Activated T-cell treated with anti-CD3 and anti-CD28 coated beads for 4 hours (primary cell): ENCODE measurements at places on chromosomes 13 and 19.

DNA sequence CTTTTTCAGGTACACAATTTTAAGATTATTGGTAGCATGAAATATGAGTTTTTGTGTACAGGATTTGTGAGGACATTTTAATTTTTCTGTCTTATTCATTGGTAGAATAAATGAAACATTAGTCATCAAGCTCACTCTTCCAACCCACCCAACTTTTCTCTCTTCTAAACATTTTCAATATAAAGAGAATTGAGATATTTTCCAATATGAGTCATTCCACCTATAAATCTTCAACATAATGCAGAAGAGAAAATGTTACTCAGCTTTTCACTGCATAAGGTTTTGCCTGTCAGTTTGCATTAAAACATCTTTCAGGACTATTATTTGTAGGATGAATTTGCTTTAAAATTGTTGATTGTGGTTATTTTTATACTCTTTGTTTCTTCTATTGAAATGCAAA is 330.7 kb downstream of the PCDH20 start:
- DNase-seq, result no peak

- DNase-seq, result no peak
Observed at GRCh38 chr19:34975056-34975455, 11.0 kb upstream of the ZNF792 start.

GRCh38 chr13:30353060-30353459 is 45.7 kb upstream of the KATNAL1 start:
- no peak for DNase-seq

DNA sequence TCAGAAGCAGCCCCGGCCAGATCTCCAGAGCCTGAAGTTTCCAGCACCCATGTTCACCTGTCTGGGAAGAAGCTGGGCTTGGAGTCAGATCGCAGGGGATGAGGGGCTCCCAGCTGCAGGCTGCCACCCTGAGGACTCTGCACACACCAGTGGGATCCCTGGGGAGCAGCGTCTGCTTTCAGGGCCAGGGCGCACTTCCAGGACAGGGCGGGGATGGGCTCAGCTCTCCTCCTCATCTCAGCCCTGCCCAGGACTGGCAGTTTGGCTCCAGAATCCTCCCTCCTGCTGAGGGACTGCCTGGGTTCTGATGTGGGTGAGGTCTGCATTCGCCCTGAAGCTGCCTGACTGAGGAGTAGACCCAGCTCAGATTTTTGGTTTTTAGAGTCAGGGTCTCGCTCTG is 3.5 kb downstream of the SLC7A9 start:
- no peak for DNase-seq

DNA sequence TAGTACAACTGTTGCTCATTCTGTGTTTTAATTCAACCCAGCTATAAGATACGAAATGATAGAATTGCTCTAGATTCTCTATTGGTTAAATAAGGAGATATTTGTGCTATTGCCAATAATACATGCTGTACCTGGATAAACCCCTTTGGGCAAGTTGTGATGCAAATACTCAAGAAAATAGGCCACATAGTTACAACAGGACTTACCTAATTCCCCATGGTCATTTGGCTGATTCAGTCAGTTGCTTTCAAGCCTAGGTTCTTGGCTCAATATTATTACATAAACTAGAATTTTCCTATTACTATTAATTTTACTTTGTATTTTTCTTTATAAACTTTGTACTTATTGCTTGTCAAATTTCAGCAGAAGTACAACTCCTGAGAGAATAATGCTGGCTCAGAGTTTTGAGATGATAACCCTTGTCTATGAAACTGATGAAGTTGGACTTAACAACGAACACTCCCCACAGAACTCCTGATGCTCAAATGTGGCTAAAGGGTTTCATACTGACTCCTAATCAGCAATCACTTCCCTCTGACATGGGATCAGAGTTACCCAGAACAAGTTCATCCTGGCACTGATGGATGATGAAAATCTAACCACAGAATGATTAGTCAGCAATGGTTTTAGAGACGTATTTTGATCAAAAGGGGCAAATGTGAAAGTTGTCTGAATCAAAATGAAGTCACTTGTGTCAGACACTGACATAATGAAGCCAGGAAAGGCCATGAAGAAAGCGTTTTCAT is 221.1 kb downstream of the ITGBL1 start:
- DNase-seq, result no peak

GRCh38 chr13:83086948-83087347 is 795.3 kb downstream of the SLITRK1 start:
- no peak for DNase-seq

- no peak for DNase-seq
Observed at GRCh38 chr13:78884571-78884970, 225.6 kb upstream of the OBI1 start.

DNA sequence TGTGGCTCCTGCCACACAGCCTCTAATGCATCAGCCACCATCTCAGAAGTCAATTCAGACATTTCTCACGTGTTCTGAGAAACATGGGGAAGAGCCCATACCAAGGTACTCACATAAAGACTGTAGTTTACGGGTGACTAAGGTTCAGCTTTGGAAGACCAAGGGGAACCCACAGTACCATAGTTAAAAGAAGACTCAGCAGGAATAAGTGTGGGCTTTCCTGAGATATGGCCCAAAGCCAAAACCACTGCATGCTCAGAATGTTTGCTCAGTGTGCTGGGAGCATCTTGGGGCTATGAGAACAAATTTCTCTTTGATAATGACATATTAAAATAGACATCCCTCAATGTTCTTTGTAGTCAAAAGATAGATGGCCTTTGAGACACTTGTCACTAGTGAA is 283.8 kb downstream of the DCT start:
- no peak for DNase-seq

- no peak for DNase-seq
Observed at GRCh38 chr13:98526182-98526512, 50.8 kb downstream of the STK24 start.

- no peak for DNase-seq
Observed at GRCh38 chr19:18274219-18274780, at the start of gene IQCN. Gene IQCN (minus strand): TSS chr19:18274452. CDS start chr19:18269478, 4,974 bp downstream.

DNA sequence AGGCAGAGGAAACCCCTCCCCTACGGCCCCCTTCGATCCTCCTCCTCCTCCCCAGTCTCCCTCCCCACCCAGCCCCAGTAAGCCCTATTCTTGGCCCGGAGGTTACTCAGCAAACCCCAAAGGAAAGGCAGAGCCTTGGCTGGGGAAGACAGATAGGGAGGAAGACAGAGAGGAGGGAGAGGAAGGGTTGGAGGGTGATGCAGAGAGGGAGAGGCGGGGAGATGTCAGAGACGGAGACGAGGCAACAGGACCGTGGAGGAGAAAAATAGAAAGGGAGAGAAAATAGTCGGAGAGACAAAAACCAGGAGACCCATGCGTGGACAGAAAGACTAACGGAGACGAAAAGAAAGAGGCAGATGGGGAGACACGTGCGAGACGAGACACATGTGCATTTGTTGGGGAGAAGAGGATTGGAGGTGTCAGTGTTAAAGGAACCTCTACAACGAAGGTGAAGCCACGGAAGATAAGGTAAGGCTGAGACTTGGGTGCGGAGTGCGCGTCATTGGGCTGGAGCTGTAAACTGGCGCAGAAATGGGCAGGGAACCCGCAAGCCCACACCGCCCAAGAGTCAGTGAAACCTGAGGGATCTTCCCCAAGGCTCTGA is 2.9 kb downstream of the TGFB1 start:
- DNase-seq, result no peak

DNA sequence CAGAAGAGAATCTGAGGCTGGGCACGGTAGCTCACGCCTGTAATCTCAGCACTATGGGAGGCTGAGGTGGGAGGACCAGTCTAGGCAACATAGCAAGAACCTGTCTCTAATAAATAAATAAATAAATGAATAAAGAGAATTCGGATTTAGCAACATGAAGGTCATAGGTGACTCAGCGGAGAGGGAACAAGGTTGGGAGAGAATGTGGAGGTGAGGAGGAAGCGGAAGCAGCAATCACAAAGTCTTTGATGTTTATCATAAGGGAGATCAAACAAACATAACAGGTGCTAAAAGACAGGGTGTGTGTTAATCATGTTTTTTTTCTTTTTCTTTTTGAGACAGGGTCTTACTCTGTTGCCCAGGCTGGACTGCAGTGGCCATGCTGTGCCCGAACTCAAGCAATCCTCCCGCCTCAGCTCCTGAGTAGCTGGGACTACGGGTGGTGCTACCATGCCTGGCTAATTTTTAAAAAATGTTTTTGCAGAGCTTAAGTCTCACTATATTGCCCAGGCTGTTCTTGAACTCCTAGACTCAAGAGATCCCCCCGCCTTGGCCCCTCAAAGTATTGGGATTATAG is 16.3 kb downstream of the PBX4 start:
- DNase-seq, result no peak
